ENCODE measurements at places on chromosomes 3 and 15. TPM values are rescaled to one million over a fixed set of nuclear protein-coding genes. Genes with fewer than 3 reads are reported as not detected.
A peak's percentile ranks its signal among the peaks of the same experiment; 100 is the strongest.

DNA sequence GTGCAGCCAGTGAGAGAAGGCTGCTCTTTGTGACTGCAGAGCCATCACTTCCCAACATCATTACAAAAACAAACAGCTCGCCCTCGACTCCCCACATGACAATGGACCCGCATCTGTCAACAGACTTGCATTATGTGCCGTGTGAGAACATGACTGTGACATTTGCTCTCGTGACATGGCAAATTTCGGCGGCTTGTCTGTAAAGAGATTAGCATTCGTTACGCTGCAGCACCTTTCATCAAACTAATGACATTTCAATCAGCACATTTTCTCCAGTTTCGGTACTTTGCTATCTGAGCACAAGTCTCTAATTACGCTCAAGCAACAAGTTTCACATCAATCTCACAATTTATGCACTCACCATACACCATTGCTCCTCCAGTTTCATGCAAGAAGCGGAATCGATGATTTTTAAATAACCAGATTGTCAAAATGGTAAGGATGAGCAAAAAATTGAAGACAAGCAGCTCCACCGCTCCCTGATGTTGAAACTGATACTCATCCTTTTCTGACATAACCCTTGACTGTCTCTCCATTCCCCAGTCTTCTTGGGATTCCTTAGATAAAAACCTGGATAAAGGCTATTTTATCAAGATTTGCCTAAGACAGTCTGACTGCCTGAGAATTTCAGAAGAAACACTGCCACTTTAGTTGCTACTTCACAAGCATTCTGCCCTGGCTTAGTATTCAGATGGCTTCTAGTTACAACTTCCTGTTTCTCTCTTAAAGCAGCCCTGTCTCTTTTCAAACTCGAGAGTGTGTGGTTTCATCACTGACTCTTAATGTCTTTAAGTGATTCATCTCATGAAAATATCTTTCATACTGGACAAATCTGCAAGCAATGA lies at the start of gene SLC9A9:
Gene SLC9A9 (minus strand): TSS at position 682 of the 845 bp plus-strand sequence. CDS start 146 bp downstream, at position 536.
- DNase-seq, result peak; percentile 74

EDEM1 gene
- total RNA-seq, result 10.3 TPM

ARHGEF26 gene
- total RNA-seq, result 2.9 TPM

DNA sequence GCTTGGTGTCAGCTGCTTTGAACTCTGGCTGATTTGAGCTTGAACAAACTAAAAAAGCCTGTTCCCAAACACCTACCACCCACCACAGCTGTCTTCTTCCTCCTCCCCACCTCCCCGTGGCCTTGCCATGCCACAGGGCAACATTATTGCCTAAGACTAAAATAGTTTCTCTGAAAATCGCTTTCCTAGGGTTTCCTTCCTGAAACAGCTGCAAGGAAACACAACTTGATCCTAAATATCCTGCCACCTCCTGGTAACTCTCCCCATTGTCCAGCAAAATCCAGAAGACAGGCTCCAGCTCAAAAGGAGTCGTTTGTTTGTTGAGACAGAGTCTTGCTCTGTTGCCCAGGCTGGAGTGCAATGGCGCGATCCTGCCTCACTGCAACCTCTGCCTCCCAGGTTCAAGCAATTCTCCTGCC lies 193.9 kb upstream of the TPM1 start:
- DNase-seq, result no peak

- DNase-seq, result no peak
These were observed 96.1 kb downstream of the KBTBD8 start for GRCh38 chr3:67094167-67094566.

GRCh38 chr15:22253676-22254408 lies 173.5 kb downstream of the OR4M2 start:
- DNase-seq, result no peak

DNA sequence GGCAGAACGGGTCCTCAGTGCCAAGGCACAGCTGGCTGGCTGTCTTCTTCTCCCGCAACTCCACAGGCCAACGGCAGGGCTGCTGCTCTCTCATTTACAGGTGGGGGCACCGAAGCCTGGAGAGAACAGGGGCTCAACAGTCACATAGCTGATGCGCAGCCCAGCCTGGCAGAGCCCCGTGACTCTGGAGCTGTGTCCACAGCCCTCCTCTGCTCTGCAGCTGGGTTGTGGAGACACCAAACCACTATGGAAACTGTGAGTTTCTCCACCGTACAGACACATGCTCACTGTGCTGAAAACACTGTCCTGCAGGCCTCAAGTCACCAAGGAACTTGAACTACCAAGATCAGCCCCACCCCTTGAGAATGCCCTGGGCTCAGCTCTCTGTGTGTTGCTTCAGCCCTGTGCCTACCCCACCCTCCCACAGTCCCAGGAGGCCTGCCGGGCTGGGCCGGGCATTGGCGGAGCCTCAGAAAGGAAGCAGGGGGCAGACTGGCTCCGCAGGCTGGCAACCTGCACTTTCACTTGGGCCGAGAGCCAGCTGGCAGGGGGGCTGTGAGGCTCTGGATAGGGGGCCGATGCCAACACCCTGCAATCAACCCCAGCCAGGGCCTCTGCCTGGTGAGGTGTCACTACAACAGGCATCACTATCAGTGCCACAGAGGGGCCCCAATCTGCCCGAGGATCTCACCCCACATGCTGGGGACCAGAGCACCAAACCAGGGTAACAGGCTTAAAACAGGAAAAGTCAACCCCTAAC lies 113.7 kb upstream of the RPL32 start:
- DNase-seq, result peak; percentile 92

DNA sequence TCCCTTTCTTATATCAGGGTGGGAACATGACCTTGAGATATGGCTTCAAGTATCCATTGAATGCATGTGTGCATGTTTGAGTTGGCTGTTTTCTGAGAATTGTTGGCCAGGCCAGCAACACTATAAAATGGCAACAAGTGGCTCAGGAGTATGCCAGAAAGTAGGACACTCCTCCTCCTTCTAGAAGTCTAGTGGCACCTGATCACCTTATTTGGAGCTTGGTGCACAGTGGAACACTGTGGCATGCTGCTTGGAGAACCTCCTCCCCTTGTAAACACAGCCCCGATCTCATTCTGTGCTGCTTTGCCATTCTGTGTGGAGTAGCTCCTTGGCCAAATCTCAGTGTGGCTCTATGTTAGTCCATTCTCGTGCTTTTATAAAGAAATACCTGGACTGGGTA lies 114.8 kb upstream of the NDN start:
- no peak for DNase-seq

DNA sequence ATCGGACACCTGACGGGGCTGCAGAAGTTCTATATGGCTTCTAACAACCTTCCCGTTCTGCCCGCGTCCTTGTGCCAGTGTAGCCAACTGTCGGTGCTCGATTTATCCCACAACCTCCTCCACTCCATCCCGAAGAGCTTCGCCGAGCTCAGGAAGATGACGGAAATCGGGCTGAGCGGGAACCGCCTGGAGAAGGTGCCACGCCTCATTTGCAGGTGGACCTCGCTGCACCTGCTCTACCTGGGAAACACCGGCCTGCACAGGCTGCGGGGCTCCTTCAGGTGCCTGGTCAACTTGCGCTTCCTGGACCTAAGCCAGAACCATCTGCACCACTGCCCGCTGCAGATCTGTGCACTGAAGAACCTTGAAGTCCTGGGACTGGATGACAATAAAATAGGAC lies 9.8 kb upstream of the LRRC34 start:
- no peak for DNase-seq

DNA sequence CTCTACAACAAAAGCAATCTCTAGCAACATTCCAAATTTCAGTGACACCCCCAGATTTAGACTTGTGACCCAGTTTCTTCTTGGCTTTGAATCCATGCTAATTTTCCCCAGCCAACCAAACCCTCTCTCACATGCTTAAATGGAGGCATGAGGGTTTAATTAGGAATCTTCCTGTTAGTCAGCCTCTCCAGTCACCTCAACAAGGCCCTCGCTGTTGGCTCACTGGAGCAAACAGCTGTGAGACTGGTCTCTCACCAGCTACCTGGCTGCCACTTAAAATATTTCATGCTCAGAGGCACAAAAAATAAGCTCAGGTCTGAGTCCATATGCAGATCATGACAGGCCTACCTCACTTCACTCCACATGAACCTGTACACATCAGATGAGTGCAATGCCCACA lies 630.4 kb upstream of the ADAMTS9 start:
- no peak for DNase-seq

- DNase-seq, result no peak
These were observed 30.3 kb upstream of the C15orf39 start for GRCh38 chr15:75171408-75171807.

GRCh38 chr3:67093305-67093704 lies 95.2 kb downstream of the KBTBD8 start:
- no peak for DNase-seq

GRCh38 chr15:40829115-40829514 lies 607 bp upstream of the PPP1R14D start:
- DNase-seq, result no peak

GRCh38 chr3:128442070-128442469 lies 24.6 kb downstream of the DNAJB8 start:
- no peak for DNase-seq

DNA sequence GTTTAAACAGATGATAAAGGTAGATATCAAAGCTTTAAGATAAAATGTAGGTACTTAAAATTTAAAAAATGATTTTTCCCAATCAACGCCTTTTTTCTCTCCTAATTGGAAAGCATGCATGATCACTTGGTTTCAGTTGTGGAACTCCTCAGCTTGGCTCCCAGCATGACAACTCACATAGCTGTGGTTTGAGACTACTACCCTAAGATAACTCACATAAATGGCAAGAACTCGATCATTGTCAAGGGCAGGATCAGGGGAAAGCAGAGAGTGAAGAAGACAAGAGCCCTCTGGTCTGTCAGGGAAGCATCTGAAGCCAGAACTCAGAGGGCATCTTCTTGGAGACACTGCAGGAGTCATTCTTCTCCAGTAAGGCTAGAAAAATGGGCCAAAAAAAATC lies 516.7 kb downstream of the NTRK3 start:
- no peak for DNase-seq

CNTN4 gene
- 2.8 TPM for total RNA-seq

- DNase-seq, result no peak
These were observed 161.5 kb downstream of the FOXP1 start for GRCh38 chr3:71421820-71422566.

- DNase-seq, result peak; percentile 20
These were observed 54.4 kb upstream of the HERC1 start for GRCh38 chr15:63888146-63888545.

DNA sequence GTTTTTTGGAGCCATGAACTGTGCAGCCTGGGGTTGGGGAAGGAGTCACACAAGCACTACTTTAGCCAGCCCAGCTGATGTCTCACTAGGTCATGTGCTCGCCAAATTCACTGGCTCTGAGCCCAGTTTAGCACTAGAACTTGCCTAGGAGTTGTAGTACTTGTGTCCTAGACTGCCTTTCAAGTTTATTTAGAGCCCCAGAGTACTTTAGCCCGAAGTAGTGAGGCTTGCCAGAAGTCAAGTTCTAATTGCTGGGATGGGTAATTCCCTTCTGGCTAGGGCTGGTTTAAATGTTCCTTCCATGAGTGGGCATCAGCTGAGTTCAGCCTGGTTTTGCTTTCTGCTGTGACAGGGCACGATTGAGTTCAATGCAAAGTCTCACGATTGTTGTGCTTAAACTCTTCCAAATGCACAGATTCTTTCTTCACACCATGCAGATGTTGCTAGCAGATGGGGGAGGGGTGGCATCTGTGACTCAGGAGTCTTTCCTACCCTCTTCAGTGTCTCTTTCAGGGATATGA lies 228.2 kb upstream of the ZPLD1 start:
- DNase-seq, result no peak

DNA sequence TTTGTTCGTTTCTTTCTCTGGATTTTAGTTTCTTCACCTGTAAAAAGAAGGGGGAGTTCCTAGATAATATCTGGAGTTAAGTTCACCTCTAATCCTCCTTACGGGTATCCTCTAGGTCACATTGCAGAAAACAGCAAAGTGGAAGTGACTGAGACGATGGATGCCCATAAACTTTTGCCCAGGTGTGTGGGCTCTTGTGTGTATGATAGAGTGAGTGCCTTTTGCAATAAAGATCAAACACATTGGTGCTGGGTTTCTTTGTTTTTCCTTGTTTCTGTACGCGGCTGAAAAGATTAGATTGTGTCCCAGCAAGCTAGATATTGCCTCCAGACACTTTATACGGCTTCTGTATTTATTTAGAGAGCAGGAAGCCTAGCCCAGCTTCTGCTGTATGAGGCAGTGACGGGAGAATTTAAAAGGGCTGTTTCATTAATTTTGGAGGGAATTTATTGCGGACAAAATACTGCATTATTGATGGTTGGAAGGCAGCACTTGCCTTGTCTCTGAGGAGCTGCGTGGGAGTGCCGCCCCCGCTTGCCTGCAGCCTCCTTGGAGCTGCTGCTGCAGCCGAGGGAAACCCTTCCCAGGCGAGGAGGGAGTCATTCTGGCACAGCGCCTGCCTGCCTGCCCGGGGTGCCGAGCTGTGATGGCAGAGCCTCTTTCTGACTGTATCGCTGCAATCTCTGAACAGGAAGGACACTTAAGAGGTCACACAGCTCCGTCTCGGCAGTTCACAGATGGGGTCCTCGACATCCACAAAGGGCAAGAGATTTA lies 38.5 kb downstream of the PYDC2 start:
- no peak for DNase-seq

DNA sequence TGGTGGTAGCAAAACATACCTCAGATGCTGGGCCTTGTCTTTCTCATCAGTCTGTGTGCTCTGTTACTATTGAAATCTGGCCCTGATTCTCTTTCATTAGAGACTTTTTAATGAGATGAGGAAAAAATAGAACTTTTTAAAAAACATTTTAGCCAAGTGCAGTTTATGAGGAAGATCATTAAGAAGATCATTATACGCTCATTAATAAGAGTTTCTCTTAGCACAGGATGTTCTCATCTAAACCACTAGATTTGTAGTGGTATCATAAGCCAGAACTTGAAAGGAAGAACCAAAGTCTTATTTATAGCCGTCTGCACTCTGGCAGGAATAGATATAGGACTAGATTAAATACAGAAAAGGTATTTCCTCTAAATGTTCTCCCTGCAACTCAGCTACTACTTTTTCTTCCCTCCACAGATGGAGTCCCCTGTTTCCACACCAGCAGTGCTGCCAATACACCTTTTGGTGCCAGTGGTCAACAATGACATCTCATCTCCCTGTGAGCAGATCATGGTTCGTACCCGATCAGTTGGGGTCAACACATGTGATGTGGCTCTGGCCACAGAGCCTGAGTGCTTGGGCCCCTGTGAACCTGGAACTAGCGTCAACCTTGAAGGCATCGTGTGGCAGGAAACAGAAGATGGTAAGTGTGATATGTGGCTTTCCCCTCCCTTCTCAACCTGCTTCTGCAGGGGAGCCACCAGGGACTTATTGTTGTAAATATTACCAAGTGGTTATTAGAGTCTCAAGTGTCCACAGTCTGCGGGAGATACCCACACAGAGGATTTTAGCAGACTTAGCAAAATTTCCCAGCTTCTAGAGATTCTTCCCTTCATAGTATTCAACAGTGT lies 152.8 kb downstream of the RBPMS2 start:
- no peak for DNase-seq

GRCh38 chr15:95091444-95091843 lies 860.1 kb downstream of the MCTP2 start:
- no peak for DNase-seq

DNA sequence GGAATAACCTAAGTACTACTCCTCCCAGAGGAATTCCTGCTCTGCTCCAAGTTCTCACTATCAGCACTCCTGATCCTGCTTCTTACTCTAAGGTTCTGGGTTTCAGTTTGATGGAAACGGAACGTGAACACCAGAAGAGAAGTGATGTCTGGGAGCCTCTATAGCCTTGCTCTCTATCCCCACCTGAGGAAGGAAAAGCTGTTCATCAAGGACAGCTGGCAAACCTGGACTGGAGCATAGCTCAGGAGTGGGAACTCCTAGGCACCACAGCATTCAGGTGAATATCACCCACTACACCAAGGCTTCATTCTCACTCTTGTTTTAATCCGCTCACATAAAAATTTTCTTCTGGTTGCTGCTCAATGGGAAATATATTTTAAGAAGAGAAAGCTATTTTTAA lies 13.0 kb upstream of the CADPS start:
- DNase-seq, result no peak

TNIK gene
- 42.2 TPM for total RNA-seq

All from cardiac septum (tissue), 1 donor.